ENCODE measurements at places on chromosomes 12 and 14. TPM values are rescaled to one million over a fixed set of nuclear protein-coding genes. Genes with fewer than 3 reads are reported as not detected.

Gene BEST3
- not detected for total RNA-seq

Gene RAD51AP1
- total RNA-seq = 17.5 TPM

Gene AQP6
- not detected for total RNA-seq

Gene PLCZ1
- not detected for total RNA-seq

Gene RAP1B
- total RNA-seq = 197 TPM

Gene GPRC5A
- 309 TPM for total RNA-seq

Gene ZFHX2
- total RNA-seq = 1.5 TPM

Gene KRT73
- not detected for total RNA-seq

Gene CLEC7A
- total RNA-seq = not detected

Gene RHOJ
- total RNA-seq = 9.7 TPM

Gene GSC
- total RNA-seq = not detected

Gene TRAFD1
- 23.4 TPM for total RNA-seq

Gene NRXN3
- total RNA-seq = 0.24 TPM

Gene BEGAIN
- total RNA-seq = 0.09 TPM

Gene AMN
- total RNA-seq = not detected

Gene SLC39A5
- total RNA-seq = not detected

Gene AMDHD1
- total RNA-seq = not detected

Gene CD163L1
- total RNA-seq = 7.4 TPM

Gene RNASE12
- total RNA-seq = not detected

Gene PAWR
- 67.5 TPM for total RNA-seq

Gene A2M
- 0.42 TPM for total RNA-seq

Gene KRT79
- total RNA-seq = not detected

Gene COX8C
- not detected for total RNA-seq

Gene PKP2
- total RNA-seq = not detected

Gene ASIC1
- total RNA-seq = 1.7 TPM

Gene CLEC1B
- total RNA-seq = not detected

Gene REM2
- 0.09 TPM for total RNA-seq

Gene BCL11B
- total RNA-seq = not detected

Gene OR6C76
- total RNA-seq = not detected

Gene GPR65
- not detected for total RNA-seq

Gene CCDC38
- not detected for total RNA-seq

Gene SLC17A8
- not detected for total RNA-seq

Gene GPR132
- 0.24 TPM for total RNA-seq

Gene LRRC10
- total RNA-seq = not detected

Gene GON7
- 7.9 TPM for total RNA-seq

Gene WNT1
- total RNA-seq = not detected

Gene IQSEC3
- total RNA-seq = not detected

Gene BTBD6
- 47.2 TPM for total RNA-seq

Gene GYS2
- not detected for total RNA-seq

Gene SMCO2
- not detected for total RNA-seq

Gene PZP
- total RNA-seq = not detected

Gene SFSWAP
- 32.4 TPM for total RNA-seq

All from HFFc6 (cell line).